ENCODE measurements at places on chromosomes 3 and 15. TPM values are rescaled to one million over a fixed set of nuclear protein-coding genes. Genes with fewer than 3 reads are reported as not detected.

- H3K4me1 ChIP-seq, result no peaks in the 10 kb centered on the region
- no peaks in the 10 kb centered on the region for H3K36me3 ChIP-seq
- H3K4me3 ChIP-seq, result no peak overlapping the region
- H3K27ac ChIP-seq, result no peak overlapping the region
- H3K27me3 ChIP-seq, result no peaks in the 10 kb centered on the region
Observed at GRCh38 chr3:85652360-85652759, 693.6 kb downstream of the CADM2 start.

GRCh38 chr15:54576298-54576935 lies 598.2 kb downstream of the UNC13C start:
- H3K4me1 ChIP-seq, result no peaks in the 10 kb centered on the region
- no peak overlapping the region for H3K4me3 ChIP-seq

SELENOS gene
- 44.7 TPM for total RNA-seq

- peaks cover 11% of the 10 kb centered on the region for H3K4me1 ChIP-seq
- H3K27me3 ChIP-seq, result peaks cover 51% of the 10 kb centered on the region
Observed at GRCh38 chr15:100373120-100373896, 31.5 kb upstream of the ADAMTS17 start.

- peaks cover 8% of the 10 kb centered on the region for H3K36me3 ChIP-seq
- peaks cover 25% of the 10 kb centered on the region for H3K4me1 ChIP-seq
- peak within 1 kb of the TSS; percentile 83 for H3K4me3 ChIP-seq
- no peaks in the 10 kb centered on the region for H3K27me3 ChIP-seq
- no peak for DNase-seq
- peak within 1 kb of the TSS; percentile 96 for H3K27ac ChIP-seq
Observed at GRCh38 chr3:184337399-184337714, at the start of gene FAM131A. TSS of gene FAM131A (plus strand) at chr3:184337600. CDS start at chr3:184337631, 31 bp downstream.

IMPG2 gene
- 0.59 TPM for total RNA-seq

DNA sequence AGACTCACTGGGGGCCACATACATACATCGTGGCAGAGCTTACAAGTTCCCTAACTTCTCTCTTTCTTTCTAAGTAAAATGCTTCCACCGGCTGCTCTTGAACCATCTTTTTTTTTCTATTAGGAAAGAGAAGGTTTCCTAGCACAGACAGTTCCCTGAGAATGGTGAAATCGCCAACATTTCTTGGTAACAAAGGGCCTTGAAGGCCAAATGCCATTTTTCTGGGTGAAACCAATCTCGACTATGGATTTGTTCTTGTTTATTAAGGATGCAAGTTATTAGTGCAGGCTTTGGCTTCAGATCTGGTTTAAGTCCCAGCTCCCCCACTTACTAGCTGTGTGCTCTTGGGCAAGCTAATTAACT lies 3.0 kb downstream of the LMCD1 start:
- H3K27ac ChIP-seq, result peak overlapping the region; percentile 94
- peaks cover 3% of the 10 kb centered on the region for H3K36me3 ChIP-seq
- peaks cover 69% of the 10 kb centered on the region for H3K4me1 ChIP-seq
- no peaks in the 10 kb centered on the region for H3K27me3 ChIP-seq

RTP3 gene
- total RNA-seq, result not detected

PPARG gene
- 13.3 TPM for total RNA-seq

GRCh38 chr3:194277104-194277785 lies 73.9 kb downstream of the CPN2 start:
- peak overlapping the region; percentile 93 for H3K27ac ChIP-seq
- H3K36me3 ChIP-seq, result no peaks in the 10 kb centered on the region
- peaks cover 66% of the 10 kb centered on the region for H3K4me1 ChIP-seq
- DNase-seq, result no peak

DNA sequence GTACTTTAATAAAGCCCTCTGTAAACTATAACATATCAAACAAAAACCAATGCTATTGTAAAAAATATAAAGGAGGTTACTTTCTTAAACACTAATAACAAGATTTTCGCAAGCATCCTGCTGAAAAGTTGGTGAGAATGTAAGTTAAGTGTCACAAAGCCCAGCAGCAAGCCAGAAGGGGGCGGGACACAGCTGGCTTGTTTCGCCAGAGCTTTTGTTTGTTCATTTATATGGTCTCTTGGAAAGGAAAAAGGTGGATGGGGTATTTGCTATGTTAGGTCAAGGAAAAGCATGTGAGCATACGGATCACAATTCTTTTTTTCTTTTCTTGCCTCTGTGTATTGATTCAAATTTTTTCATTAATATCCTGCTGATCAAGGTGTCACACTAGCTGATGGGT lies 59.9 kb downstream of the HACD2 start:
- H3K4me1 ChIP-seq, result peaks cover 4% of the 10 kb centered on the region
- H3K27me3 ChIP-seq, result no peaks in the 10 kb centered on the region
- H3K36me3 ChIP-seq, result peaks cover 11% of the 10 kb centered on the region
- no peak for DNase-seq
- H3K27ac ChIP-seq, result no peak overlapping the region
- H3K4me3 ChIP-seq, result no peak overlapping the region
